ENCODE measurements at places on chromosomes 13 and 19. TPM values are rescaled to one million over a fixed set of nuclear protein-coding genes. Genes with fewer than 3 reads are reported as not detected.

- H3K27me3 ChIP-seq = no peaks in the 10 kb centered on the region
- no peak for DNase-seq
- H3K36me3 ChIP-seq = no peaks in the 10 kb centered on the region
- H3K4me1 ChIP-seq = no peaks in the 10 kb centered on the region
- no peak overlapping the region for H3K27ac ChIP-seq
Observed at GRCh38 chr13:66657165-66657881, 572.8 kb downstream of the PCDH9 start.

The ELAVL3 gene
- not detected for total RNA-seq

DNA sequence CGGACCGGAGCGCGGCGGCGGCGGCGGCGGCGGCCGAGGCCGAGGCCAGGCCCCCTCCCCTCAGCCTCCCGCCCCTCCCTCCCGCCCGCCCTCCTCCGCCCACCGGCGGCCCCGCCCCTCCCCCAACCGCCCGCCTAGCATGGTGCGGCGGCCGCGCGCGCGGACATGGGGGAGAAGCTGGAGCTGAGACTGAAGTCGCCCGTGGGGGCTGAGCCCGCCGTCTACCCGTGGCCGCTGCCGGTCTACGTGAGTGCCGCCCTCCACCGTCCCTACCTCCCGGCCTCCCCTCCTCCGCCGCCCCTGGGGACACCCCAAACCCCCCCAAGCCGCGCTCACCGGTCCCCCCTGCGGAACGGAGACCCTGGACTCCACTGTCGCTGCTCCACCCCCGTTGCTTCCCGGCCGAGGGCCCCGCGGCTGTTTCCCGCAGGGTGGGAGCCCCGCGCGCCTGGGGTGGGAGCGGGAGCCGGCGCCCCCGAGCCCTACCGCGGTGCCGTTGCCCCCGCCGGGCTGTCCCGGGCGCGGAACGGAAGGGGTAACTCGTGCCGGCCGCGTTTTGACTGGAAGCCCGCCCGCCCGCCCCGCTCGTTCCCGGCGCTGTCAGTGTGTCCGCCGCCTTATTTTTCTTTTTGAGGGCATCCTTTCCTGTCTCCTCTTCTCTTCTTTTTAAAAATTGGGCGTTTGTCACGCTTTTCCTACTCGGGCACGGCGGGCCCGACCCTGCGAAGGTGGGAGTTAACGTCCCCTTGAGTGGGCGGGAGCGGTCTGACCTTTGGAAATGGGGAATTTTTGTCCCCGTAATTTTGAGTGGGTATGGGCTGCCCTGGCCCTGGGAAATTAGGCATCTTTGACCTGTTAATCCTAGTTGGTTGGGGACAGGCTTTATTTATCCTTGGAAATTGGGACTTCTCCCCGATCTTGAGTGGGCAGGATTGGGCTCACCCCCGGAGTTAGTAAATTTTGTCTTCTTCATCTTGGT lies 576 bp downstream of the DOT1L start:
- H3K27ac ChIP-seq = peak overlapping the region; percentile 85
- no peaks in the 10 kb centered on the region for H3K36me3 ChIP-seq
- DNase-seq = no peak
- H3K4me1 ChIP-seq = no peaks in the 10 kb centered on the region
- H3K27me3 ChIP-seq = no peaks in the 10 kb centered on the region

- no peaks in the 10 kb centered on the region for H3K36me3 ChIP-seq
- DNase-seq = no peak
- no peaks in the 10 kb centered on the region for H3K4me1 ChIP-seq
Observed at GRCh38 chr19:48953990-48954594, 583 bp upstream of the BAX start.

DNA sequence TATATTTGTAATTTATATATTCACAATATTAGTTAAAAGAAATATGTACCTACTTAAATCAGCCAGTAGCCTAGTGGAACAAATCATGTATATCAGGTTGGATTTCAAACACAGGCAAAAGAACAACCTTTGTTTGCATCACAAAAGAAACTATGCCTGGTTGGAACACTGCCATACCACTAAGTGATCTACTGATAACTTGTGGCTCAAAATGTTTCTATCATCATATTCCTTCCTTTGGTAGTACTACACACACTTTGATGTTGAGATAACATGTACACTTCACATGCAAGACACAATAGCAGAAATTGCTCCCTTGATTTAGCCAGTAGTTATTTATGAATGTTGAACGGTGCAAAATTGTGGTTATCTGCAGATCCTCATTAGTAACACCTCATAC lies 146.0 kb upstream of the GPC6 start:
- H3K27me3 ChIP-seq = no peaks in the 10 kb centered on the region
- no peaks in the 10 kb centered on the region for H3K4me1 ChIP-seq
- H3K36me3 ChIP-seq = no peaks in the 10 kb centered on the region
- H3K27ac ChIP-seq = no peak overlapping the region
- no peak overlapping the region for H3K4me3 ChIP-seq

Data from right lobe of liver (tissue), 6 donors.